ENCODE measurements at places on chromosomes 7 and 10. TPM values are rescaled to one million over a fixed set of nuclear protein-coding genes. Genes with fewer than 3 reads are reported as not detected.

MEOX2 gene
- 34.8 TPM for total RNA-seq

LRRN3 gene
- not detected for total RNA-seq

UBE2D4 gene
- 34.4 TPM for total RNA-seq

FAM25C gene
- not detected for total RNA-seq

LIPM gene
- total RNA-seq: not detected

ADCYAP1R1 gene
- total RNA-seq: not detected

NUTM2B gene
- total RNA-seq: not detected

ABCA13 gene
- total RNA-seq: 0.05 TPM

CFAP70 gene
- 0.05 TPM for total RNA-seq

SLC18A3 gene
- not detected for total RNA-seq

CRHR2 gene
- not detected for total RNA-seq

LRIT1 gene
- not detected for total RNA-seq

CARD11 gene
- 0.27 TPM for total RNA-seq

SUPV3L1 gene
- total RNA-seq: 22.3 TPM

FKBP6 gene
- not detected for total RNA-seq

SPDYE9 gene
- total RNA-seq: not detected

FBXL13 gene
- 0.87 TPM for total RNA-seq

EIF5AL1 gene
- 0.74 TPM for total RNA-seq

MRPS17 gene
- total RNA-seq: 16.2 TPM

NPY4R2 gene
- not detected for total RNA-seq

Data from mammary microvascular endothelial cell (primary cell).